ENCODE measurements at places on chromosomes 2 and 18. TPM values are rescaled to one million over a fixed set of nuclear protein-coding genes. Genes with fewer than 3 reads are reported as not detected.

The HRH4 gene
- total RNA-seq: 0.23 TPM

The COLEC12 gene
- 7.9 TPM for total RNA-seq

The CPLX4 gene
- not detected for total RNA-seq

The FBXO41 gene
- total RNA-seq: 3.6 TPM

The RAB6C gene
- not detected for total RNA-seq

The FOXI3 gene
- not detected for total RNA-seq

The PJVK gene
- total RNA-seq: 1.7 TPM

- H3K4me3 ChIP-seq: no peak overlapping the region
- peaks cover 92% of the 10 kb centered on the region for H3K36me3 ChIP-seq
- no peaks in the 10 kb centered on the region for H3K27me3 ChIP-seq
- H3K4me1 ChIP-seq: no peaks in the 10 kb centered on the region
- DNase-seq: no peak
Observed at GRCh38 chr2:20317197-20317596, 33.4 kb downstream of the PUM2 start.

GRCh38 chr2:162106146-162106551 lies 32.1 kb upstream of the DPP4 start:
- peak overlapping the region; percentile 67 for H3K27ac ChIP-seq
- H3K27me3 ChIP-seq: no peaks in the 10 kb centered on the region
- no peak overlapping the region for H3K4me3 ChIP-seq
- H3K36me3 ChIP-seq: no peaks in the 10 kb centered on the region
- no peak for DNase-seq

GRCh38 chr2:105812180-105813044 lies 67.7 kb downstream of the NCK2 start:
- H3K27ac ChIP-seq: peak overlapping the region; percentile 62
- peaks cover 23% of the 10 kb centered on the region for H3K4me1 ChIP-seq
- H3K36me3 ChIP-seq: peaks cover 5% of the 10 kb centered on the region
- H3K4me3 ChIP-seq: no peak overlapping the region
- H3K27me3 ChIP-seq: no peaks in the 10 kb centered on the region
- DNase-seq: no peak

DNA sequence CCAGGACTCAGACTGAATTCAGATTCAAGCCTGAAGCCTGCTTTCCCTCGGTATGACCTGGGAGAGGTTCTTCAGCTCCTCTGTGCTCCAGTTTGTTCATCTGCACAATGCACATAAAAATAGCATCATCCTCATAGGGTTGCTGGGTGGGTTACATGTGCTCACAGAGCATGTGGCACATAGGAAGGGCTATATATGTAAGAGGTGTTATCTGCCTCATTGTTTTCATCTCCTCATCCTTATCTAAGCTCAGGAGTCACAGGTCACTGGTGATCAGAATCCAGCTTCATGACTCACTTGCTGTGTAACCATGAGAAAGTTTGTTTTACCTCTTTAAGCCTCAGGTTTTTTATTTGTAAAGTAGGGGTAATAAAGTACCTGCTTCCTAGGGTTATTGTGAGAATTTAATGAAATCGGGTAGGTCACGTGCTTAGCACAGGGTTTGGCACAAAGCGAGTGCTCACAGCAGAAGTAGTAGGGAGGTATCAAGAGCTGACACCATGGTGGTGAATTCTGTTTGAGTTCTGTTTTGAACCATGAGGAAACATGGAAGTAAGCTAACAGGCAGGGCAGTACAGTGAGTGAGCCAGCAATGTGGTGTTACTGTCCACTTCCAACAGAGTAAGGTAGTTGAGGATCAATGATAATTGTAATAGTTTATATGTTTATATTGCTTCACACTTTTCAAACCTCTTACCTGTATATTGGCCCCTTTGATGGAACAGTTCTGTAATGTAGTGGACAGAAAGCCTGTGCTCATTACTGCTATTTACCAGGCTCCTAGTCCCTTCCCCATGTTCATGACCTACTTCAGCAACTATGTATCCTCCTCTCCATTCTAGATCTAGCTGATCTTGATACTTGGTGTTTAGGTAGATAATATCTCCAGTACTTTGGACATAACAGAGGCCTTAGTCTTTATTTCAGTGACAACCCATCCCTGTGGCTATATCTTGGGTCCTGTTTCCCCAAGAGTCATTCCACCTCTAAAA lies 141.4 kb upstream of the LTBP1 start:
- no peaks in the 10 kb centered on the region for H3K36me3 ChIP-seq
- no peaks in the 10 kb centered on the region for H3K4me1 ChIP-seq
- H3K4me3 ChIP-seq: no peak overlapping the region
- no peak for DNase-seq
- no peaks in the 10 kb centered on the region for H3K27me3 ChIP-seq

GRCh38 chr2:96393989-96394761 lies 58.6 kb downstream of the NCAPH start:
- H3K36me3 ChIP-seq: no peaks in the 10 kb centered on the region
- H3K4me3 ChIP-seq: no peak overlapping the region

GRCh38 chr2:9170458-9171130 lies 36.0 kb upstream of the ASAP2 start:
- H3K4me1 ChIP-seq: no peaks in the 10 kb centered on the region
- no peaks in the 10 kb centered on the region for H3K27me3 ChIP-seq
- no peak for DNase-seq
- no peaks in the 10 kb centered on the region for H3K36me3 ChIP-seq
- H3K4me3 ChIP-seq: no peak overlapping the region
- no peak overlapping the region for H3K27ac ChIP-seq

GRCh38 chr18:24770311-24771024 lies 310.0 kb downstream of the HRH4 start:
- H3K4me1 ChIP-seq: no peaks in the 10 kb centered on the region
- no peak overlapping the region for H3K4me3 ChIP-seq
- H3K36me3 ChIP-seq: no peaks in the 10 kb centered on the region
- DNase-seq: no peak

GRCh38 chr2:30653847-30654246 lies 153.4 kb downstream of the CAPN13 start:
- no peaks in the 10 kb centered on the region for H3K4me1 ChIP-seq
- H3K4me3 ChIP-seq: no peak overlapping the region
- no peak overlapping the region for H3K27ac ChIP-seq
- no peaks in the 10 kb centered on the region for H3K27me3 ChIP-seq

DNA sequence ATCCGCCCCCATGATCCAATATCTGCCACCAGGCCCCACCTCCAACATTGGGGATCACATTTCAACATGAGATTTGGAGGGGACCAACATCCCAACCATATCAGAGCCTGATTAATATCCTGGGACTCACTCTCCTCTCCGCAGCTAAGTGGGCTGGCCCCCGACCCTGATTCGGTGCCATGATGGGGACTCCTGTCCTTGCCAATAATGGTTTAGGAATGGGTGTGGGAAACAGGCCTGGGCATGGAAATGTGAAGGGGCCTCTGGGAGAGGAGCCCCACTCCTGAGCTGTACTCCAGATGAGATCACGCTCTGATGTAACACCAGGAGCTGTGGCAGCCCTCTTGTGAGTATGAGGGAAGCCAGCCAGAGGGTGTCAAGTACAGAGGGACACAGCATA lies 77.3 kb upstream of the SMAD7 start:
- no peak overlapping the region for H3K4me3 ChIP-seq
- H3K27ac ChIP-seq: no peak overlapping the region
- H3K4me1 ChIP-seq: no peaks in the 10 kb centered on the region
- DNase-seq: no peak

GRCh38 chr2:102284611-102285010 lies 26.8 kb upstream of the IL1RL1 start:
- no peak for DNase-seq
- H3K27ac ChIP-seq: no peak overlapping the region
- H3K27me3 ChIP-seq: no peaks in the 10 kb centered on the region
- no peak overlapping the region for H3K4me3 ChIP-seq

GRCh38 chr2:209391776-209392401 lies 32.0 kb upstream of the MAP2 start:
- no peak overlapping the region for H3K4me3 ChIP-seq
- no peaks in the 10 kb centered on the region for H3K4me1 ChIP-seq
- no peak overlapping the region for H3K27ac ChIP-seq
- no peak for DNase-seq
- no peaks in the 10 kb centered on the region for H3K36me3 ChIP-seq
- H3K27me3 ChIP-seq: no peaks in the 10 kb centered on the region

All from heart left ventricle (tissue), 16 donors.